ENCODE measurements at places on chromosomes 5 and 9. TPM values are rescaled to one million over a fixed set of nuclear protein-coding genes. Genes with fewer than 3 reads are reported as not detected.

Gene MTMR12
- total RNA-seq = 25.4 TPM

Gene SNX2
- total RNA-seq = 72.2 TPM

Gene QRFP
- total RNA-seq = not detected

Gene LIX1
- total RNA-seq = not detected

Gene LEAP2
- total RNA-seq = 4.7 TPM

Data from naive thymus-derived CD8-positive, alpha-beta T cell (primary cell).